ENCODE measurements at places on chromosomes 1 and 21. TPM values are rescaled to one million over a fixed set of nuclear protein-coding genes. Genes with fewer than 3 reads are reported as not detected.
A peak's percentile ranks its signal among the peaks of the same experiment; 100 is the strongest.

GRCh38 chr21:31903896-31904295 is 31.1 kb downstream of the HUNK start:
- DNase-seq = no peak

DNA sequence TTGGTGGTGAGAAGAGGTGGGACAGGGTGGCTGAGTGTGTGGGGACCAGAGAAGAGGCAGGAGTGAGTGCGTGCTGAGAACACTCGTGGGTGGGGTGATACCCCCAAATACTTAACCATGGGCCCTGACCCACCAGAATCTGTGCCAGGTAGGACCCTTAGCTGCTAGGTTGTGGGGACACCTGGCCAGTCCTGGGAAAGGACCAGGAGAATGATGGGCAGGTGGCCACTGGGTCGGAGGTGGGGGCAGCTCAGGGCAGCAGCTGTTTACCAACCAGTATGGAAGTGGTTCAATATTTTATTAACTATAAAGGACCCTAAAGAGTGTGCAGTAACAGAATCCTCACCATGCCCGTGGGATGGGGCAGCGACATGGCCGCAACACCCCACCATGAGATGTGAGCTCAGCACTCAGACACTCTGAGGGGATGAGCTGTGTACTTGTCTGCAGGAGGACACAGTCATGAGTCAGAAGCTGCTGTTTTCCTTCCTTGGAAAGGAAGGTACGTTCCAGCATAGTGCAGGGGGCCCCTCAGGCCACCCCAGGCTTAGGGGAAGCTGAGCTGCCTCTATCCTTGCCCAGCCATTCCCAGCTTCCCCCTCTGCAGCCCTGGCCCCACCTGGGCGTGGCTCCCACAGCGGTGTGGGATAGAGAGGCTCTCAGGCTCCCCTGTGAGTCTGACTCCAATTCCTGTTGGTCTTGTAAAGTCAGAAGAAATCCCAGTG is 25.4 kb downstream of the TEX35 start:
- peak; percentile 25 for DNase-seq

- DNase-seq = no peak
Observed at GRCh38 chr1:31748365-31748764, 15.8 kb downstream of the ADGRB2 start.

GRCh38 chr1:224519874-224520273 is 85.3 kb upstream of the WDR26 start:
- no peak for DNase-seq

DNA sequence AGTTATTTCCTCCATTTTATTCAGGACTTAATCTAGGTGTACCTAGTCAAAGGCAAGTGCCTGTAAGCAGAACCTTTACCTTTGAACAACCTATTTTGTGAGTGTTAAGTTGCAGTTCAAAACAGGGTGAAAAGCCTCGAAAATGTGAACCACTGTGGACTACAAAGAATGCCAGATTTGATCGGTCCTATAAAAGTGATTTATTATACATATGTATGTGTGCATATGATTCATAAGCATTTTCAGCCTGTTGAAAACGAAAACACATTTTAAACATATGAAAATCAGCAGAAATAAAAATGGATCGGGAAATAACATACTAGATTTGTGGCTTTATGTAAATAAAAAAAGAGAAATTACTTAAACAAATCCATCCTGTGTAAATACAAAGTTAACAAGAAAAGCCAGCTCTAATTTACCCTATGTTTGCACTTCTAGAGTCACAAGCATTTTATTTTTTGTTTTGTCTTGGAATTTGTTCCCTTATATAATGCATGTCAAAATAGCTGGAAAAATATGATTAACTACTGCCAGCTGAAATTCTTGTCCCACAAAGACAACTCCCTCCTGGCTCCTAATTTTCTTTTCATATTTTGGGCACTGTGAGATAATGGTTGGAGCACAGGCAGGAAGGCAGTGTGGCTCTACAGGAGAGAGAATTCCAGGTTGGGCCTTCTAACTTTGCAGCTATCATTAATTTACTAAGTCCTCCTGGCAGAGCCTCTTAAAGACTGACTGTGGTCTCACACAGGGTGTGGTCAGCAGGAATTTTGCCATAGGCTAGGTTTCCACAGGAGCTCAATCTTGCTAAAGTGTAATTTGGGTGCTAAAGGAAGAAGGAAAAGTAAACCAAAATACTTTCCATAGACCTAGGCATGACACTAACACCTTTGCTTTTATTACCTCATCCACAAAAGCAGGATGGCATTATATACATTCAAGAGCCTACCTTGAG is 70.2 kb upstream of the CDC42BPA start:
- DNase-seq = peak; percentile 69

GRCh38 chr1:187013582-187014200 is 184.9 kb downstream of the PLA2G4A start:
- no peak for DNase-seq

DNA sequence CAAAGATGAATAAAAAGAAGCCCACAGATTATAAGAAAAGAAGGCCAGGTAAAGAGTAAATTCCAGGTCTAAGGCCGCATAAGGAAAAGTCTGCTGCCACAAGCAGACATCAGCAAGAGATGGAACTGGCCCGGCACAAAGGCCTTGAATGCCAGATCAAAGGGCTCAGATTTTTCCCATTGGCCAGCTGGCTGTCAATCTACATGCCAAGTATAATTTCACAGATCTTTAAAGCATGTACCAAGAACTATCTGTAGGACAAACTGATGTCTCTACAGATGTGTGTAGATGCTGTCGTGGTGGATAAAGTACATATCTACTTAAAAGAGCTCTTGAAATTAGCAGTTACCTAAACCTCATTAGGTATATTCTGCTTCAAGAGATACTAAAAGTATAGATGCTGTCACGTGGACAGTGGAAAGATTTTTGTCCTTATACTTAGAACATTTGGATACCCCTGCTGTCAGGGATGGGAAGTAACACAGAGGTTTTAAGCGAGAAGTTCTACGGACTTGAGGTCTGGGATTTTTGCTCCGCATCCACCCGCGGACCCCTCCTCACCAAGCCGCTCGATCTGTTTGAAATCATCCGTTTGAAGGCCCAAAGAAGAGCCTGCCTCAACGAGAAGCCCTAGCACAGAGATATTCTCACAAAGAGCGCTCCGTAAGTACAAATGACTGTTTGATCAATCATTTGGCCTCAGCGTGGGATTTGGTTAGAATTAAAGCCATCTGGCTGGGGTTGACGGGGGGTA is 10.1 kb downstream of the GLIS1 start:
- no peak for DNase-seq

DNA sequence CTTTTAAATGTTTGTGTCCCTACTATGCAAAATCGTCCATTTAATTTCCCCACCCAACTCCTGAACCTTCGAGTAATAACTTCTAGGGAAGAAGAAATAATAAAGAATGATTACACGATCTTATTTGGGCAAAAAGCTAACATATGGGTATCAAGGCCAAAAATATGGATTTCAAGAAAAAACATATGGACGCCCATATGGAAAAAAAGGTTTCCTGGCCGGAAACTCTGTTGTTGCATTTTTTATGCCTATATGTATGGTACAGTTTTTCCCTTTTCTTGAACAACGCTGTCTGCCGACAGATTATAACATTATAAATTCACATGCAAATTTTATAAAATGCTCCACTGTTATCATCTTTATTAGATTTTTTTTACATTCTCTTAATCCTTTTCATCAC is 167.6 kb upstream of the ESRRG start:
- no peak for DNase-seq

The RGS16 gene
- total RNA-seq = under 0.01 TPM

The ETV3L gene
- not detected for total RNA-seq

The DYNLT5 gene
- not detected for total RNA-seq

The GPR3 gene
- not detected for total RNA-seq

Data from renal cortical epithelial cell (primary cell).